ENCODE measurements at places on chromosomes 7 and 10. TPM values are rescaled to one million over a fixed set of nuclear protein-coding genes. Genes with fewer than 3 reads are reported as not detected.

MMD2 gene
- not detected for total RNA-seq

CRTAC1 gene
- total RNA-seq, result not detected

FAM131B gene
- 22.3 TPM for total RNA-seq

DNA sequence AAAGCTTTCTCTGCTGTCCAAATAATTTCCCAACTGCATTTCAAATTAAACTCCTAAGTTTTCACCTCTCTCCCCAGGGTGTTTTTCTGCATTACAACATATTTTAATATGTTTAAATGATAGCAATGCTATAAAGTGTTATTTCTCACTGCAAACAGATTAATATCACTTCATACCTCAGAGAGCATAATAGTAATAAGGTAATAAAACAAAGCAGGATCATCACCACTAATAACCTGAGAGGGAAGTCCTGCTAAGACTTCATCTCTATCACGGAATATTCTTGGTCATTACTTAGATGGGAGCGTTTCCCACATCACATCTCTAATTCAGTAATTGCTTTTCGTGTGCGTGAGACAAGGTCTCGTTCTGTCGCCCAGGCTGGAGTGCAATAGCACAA lies 168.8 kb downstream of the PARD3 start:
- H3K27ac ChIP-seq, result no peak overlapping the region
- no peaks in the 10 kb centered on the region for H3K36me3 ChIP-seq

- peak; percentile 75 for DNase-seq
- H3K36me3 ChIP-seq, result no peaks in the 10 kb centered on the region
- H3K4me1 ChIP-seq, result no peaks in the 10 kb centered on the region
- H3K27ac ChIP-seq, result no peak overlapping the region
- no peak overlapping the region for H3K4me3 ChIP-seq
These were observed 21.0 kb upstream of the EPC1 start for GRCh38 chr10:32367793-32368453.

DNA sequence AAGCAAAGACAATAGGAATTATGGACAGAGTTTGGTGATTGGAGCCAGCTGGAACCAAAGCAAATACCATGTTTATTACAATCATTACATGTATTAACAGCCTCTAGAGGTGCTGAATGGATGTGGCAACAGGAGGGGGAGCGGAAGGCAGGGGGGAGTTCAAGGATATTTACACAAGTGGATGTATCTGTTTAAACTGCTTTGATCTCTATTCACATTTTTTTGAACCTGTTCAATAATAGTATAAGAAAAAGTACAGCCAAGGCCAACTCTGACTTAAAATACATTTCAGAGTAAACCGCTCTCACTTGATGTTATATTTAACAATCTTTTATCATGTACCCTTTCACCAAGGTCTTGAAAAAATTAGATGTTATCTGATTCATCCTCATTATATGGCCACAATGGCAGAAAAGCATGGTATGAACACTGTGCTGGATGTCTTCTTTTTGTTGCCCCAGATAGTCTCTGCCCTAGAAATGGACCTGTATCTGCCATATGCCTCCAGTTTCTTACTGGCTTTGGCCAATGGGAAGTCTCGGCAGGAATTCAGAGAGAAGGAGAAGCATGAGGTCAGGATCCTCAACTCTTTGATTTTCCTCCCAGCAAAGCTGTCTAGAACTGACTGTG lies 88.2 kb upstream of the FAM133B start:
- H3K27ac ChIP-seq, result no peak overlapping the region
- no peaks in the 10 kb centered on the region for H3K27me3 ChIP-seq
- H3K4me3 ChIP-seq, result no peak overlapping the region
- DNase-seq, result no peak
- no peaks in the 10 kb centered on the region for H3K36me3 ChIP-seq

GRCh38 chr10:110395350-110396283 lies 90.9 kb upstream of the SMNDC1 start:
- no peak overlapping the region for H3K4me3 ChIP-seq
- peaks cover 77% of the 10 kb centered on the region for H3K4me1 ChIP-seq
- DNase-seq, result peak; percentile 80
- H3K27me3 ChIP-seq, result no peaks in the 10 kb centered on the region
- H3K27ac ChIP-seq, result peak overlapping the region; percentile 84
- H3K36me3 ChIP-seq, result no peaks in the 10 kb centered on the region

DNA sequence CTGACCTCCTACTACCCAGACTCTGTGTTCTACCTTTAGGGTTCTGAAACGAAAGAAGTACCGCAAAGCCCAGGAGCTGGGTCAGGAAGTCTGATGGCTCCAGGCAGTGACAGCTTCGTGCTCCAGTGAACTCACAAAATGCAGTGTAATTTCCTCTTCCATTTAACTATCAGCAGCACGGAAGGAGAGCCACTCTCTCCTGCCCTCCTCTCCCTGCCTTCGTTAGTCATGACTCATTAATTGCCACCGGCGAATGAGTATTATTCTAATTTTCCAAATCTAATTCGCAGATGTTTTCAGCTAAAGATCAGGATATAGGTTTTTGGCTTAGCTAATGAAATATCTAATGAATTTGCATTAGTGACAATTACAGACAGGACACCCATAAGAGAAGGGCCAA lies 1262.0 kb downstream of the TYW1 start:
- H3K4me3 ChIP-seq, result no peak overlapping the region
- no peaks in the 10 kb centered on the region for H3K4me1 ChIP-seq
- no peaks in the 10 kb centered on the region for H3K27me3 ChIP-seq
- H3K27ac ChIP-seq, result no peak overlapping the region
- H3K36me3 ChIP-seq, result no peaks in the 10 kb centered on the region

GRCh38 chr10:126910798-126911197 lies 5.6 kb downstream of the DOCK1 start:
- H3K4me1 ChIP-seq, result peaks cover 11% of the 10 kb centered on the region
- H3K27ac ChIP-seq, result no peak overlapping the region
- no peaks in the 10 kb centered on the region for H3K36me3 ChIP-seq
- no peaks in the 10 kb centered on the region for H3K27me3 ChIP-seq
- DNase-seq, result no peak

GRCh38 chr7:4472728-4473127 lies 209.4 kb upstream of the FOXK1 start:
- DNase-seq, result peak; percentile 43
- H3K4me1 ChIP-seq, result no peaks in the 10 kb centered on the region
- no peaks in the 10 kb centered on the region for H3K27me3 ChIP-seq
- no peak overlapping the region for H3K27ac ChIP-seq
- no peaks in the 10 kb centered on the region for H3K36me3 ChIP-seq
- no peak overlapping the region for H3K4me3 ChIP-seq

Measured in Caco-2 (cell line).